ENCODE measurements at places on chromosomes 12 and 14. TPM values are rescaled to one million over a fixed set of nuclear protein-coding genes. Genes with fewer than 3 reads are reported as not detected.

GRCh38 chr12:67459173-67459572 lies 189.4 kb upstream of the DYRK2 start:
- H3K36me3 ChIP-seq, result no peaks in the 10 kb centered on the region
- H3K27ac ChIP-seq, result no peak overlapping the region

DNA sequence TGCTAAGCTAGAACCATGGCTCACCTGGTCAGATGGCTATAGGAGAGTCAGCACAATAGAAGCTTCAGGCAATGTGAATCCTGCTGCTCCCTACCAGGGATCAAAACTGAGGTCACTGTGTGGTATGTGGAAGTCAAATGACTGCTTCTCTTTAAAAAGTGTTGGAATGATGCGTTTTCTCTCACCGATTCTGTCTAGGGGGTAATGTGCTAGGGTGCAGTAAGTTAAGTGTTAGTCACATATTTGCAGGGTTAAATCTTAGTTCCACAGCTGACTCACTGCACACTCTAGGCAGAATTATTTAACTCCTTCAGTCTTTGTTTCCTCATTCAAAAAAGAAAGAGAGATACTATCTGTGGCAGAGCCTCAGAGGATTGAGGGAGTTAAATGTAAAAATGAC lies 696.6 kb downstream of the DIO2 start:
- H3K27me3 ChIP-seq, result peaks cover 2% of the 10 kb centered on the region
- no peak overlapping the region for H3K27ac ChIP-seq
- H3K4me3 ChIP-seq, result no peak overlapping the region
- no peaks in the 10 kb centered on the region for H3K36me3 ChIP-seq
- H3K4me1 ChIP-seq, result peaks cover 3% of the 10 kb centered on the region

- no peak overlapping the region for H3K4me3 ChIP-seq
- H3K27ac ChIP-seq, result no peak overlapping the region
- peaks cover 7% of the 10 kb centered on the region for H3K4me1 ChIP-seq
- DNase-seq, result no peak
Measured at GRCh38 chr14:75286313-75286712, 7.7 kb downstream of the FOS start.

GRCh38 chr12:27571463-27571862 lies 47.5 kb downstream of the PPFIBP1 start:
- H3K27me3 ChIP-seq, result no peaks in the 10 kb centered on the region
- H3K4me3 ChIP-seq, result no peak overlapping the region
- peaks cover 5% of the 10 kb centered on the region for H3K36me3 ChIP-seq
- H3K27ac ChIP-seq, result no peak overlapping the region

DNA sequence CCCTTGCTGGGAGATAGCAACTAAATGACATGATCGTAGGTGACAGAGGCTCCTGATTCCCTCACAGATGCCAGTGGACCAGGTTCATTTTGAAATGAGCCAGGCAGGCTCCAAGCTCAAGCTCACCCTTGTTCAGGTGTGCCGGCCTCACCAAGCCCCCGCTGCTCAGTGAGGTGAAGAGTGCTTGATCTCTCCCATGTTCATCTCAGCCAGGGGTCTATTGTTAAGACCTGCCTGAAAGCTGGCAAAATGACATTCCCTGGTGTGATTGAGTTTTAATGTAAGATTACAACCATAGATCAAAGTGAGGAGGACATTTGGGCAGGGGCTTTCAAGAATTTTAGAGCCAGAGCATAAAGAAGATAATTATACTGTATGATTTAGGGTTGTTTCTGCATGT lies 497.9 kb downstream of the EGLN3 start:
- H3K4me3 ChIP-seq, result no peak overlapping the region
- no peak for DNase-seq

DNA sequence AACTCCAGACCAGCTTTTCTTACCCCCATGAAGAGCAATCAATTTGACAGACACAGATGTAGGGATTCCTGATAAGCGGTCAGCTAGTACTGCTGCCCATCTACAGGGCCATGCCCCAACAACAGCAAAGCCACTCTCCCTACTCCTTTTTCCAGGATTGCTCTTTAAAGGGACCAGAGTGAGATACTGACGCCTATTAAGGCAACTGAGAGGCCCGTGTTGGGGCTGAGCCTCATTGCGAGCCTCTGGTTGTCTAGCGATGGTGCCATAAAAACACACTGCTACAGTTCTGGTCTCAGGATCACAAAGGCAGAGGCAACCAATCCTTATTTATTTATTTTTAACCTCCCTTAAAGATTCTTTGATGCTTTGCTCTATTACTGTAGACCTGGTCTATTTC lies 31.1 kb downstream of the AK7 start:
- no peak overlapping the region for H3K27ac ChIP-seq
- H3K4me1 ChIP-seq, result peaks cover 4% of the 10 kb centered on the region
- no peaks in the 10 kb centered on the region for H3K36me3 ChIP-seq
- no peak for DNase-seq
- H3K4me3 ChIP-seq, result no peak overlapping the region

- no peak overlapping the region for H3K4me3 ChIP-seq
- H3K4me1 ChIP-seq, result no peaks in the 10 kb centered on the region
- DNase-seq, result no peak
- no peaks in the 10 kb centered on the region for H3K36me3 ChIP-seq
- no peak overlapping the region for H3K27ac ChIP-seq
- no peaks in the 10 kb centered on the region for H3K27me3 ChIP-seq
Measured at GRCh38 chr14:80425686-80426085, 214.4 kb upstream of the DIO2 start.

- H3K4me3 ChIP-seq, result no peak overlapping the region
- no peaks in the 10 kb centered on the region for H3K36me3 ChIP-seq
- H3K27ac ChIP-seq, result peak overlapping the region; percentile 68
- H3K4me1 ChIP-seq, result peaks cover 17% of the 10 kb centered on the region
- H3K27me3 ChIP-seq, result no peaks in the 10 kb centered on the region
Measured at GRCh38 chr14:68140076-68140741, 320.6 kb downstream of the RAD51B start.

DNA sequence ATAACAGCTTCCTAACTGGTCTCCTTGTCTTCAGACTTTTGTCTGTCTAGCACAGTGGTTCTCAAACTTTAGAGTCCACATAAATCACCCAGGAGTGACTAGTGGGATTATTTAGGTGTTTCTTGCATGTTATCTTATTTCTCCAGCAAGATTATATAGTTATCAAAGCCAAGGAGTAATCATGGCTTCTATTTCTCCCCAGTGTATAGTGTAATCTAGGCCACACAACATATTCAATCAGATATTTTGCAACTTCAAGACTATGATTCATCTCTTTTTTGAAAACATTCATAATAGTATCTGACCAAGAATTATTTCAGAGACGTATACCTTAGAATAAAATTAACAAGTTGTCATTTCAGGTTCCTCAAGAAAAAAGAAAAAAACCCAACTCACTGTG lies 131.9 kb downstream of the CEP83 start:
- DNase-seq, result no peak
- no peak overlapping the region for H3K27ac ChIP-seq
- peaks cover 18% of the 10 kb centered on the region for H3K36me3 ChIP-seq
- no peak overlapping the region for H3K4me3 ChIP-seq
- H3K27me3 ChIP-seq, result no peaks in the 10 kb centered on the region

- peaks cover 10% of the 10 kb centered on the region for H3K36me3 ChIP-seq
- H3K27me3 ChIP-seq, result no peaks in the 10 kb centered on the region
- no peak overlapping the region for H3K27ac ChIP-seq
- DNase-seq, result no peak
- peaks cover 2% of the 10 kb centered on the region for H3K4me1 ChIP-seq
- no peak overlapping the region for H3K4me3 ChIP-seq
Measured at GRCh38 chr12:3913278-3913677, 40.1 kb upstream of the PARP11 start.

GRCh38 chr14:82079553-82079952 lies 545.9 kb upstream of the SEL1L start:
- peaks cover 4% of the 10 kb centered on the region for H3K36me3 ChIP-seq
- no peaks in the 10 kb centered on the region for H3K27me3 ChIP-seq
- no peaks in the 10 kb centered on the region for H3K4me1 ChIP-seq
- DNase-seq, result no peak
- H3K27ac ChIP-seq, result no peak overlapping the region

DNA sequence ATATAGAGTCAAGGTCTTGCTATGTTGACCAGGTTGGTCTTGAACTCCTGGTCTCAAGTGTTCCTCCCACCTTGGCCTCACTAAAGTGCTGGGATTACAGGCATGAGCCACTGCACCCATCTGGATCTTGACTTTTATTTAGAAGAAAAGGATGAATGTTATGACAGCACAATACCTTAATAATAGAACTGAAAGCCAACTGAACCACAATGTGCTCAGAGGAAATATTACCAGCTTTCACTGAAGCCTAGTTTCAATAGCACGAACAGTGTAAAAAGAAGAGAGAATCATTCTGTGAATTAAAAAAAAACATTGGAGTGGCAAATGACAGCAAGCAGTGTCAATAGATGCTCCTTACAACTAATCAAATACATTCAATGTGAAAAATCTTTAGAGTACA lies 239.2 kb upstream of the RMST start:
- no peak overlapping the region for H3K27ac ChIP-seq
- no peaks in the 10 kb centered on the region for H3K4me1 ChIP-seq
- DNase-seq, result no peak
- no peak overlapping the region for H3K4me3 ChIP-seq

DNA sequence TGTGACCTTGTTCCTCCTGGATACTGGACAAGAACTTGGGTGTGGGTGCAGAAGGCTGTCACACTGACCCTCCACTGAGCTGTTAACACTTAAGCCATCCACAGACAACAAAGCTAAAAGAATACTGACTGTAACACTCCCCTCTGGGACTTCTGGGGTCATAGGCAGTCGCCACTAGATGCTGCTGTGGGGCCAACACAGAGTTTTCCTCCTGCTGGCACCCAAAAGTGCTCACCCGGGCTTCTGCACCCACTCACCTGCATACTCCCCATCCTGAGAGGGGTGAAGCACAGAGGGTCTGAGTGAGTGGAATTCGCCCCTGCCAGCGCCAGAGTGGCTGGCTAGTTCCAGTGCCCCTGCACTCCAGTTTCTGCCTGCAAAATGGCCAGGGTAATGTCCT lies 422.4 kb upstream of the LMO3 start:
- no peak for DNase-seq
- H3K27me3 ChIP-seq, result no peaks in the 10 kb centered on the region
- H3K4me3 ChIP-seq, result no peak overlapping the region
- no peaks in the 10 kb centered on the region for H3K36me3 ChIP-seq

- H3K27ac ChIP-seq, result peak overlapping the region; percentile 93
- peaks cover 24% of the 10 kb centered on the region for H3K4me1 ChIP-seq
- no peak for DNase-seq
- peaks cover 4% of the 10 kb centered on the region for H3K27me3 ChIP-seq
- no peaks in the 10 kb centered on the region for H3K36me3 ChIP-seq
Measured at GRCh38 chr12:74980510-74980909, 229.1 kb downstream of the KCNC2 start.

DTX1 gene
- total RNA-seq, result 62.8 TPM

SLC5A8 gene
- not detected for total RNA-seq

EMP1 gene
- 273 TPM for total RNA-seq

KCNH3 gene
- total RNA-seq, result 0.15 TPM

LRRC10 gene
- not detected for total RNA-seq

SLC7A8 gene
- 24.3 TPM for total RNA-seq

RNF10 gene
- 157 TPM for total RNA-seq

FOXG1 gene
- 1.8 TPM for total RNA-seq

MIP gene
- total RNA-seq, result 0.10 TPM

NKX2-1 gene
- total RNA-seq, result not detected

Data from endothelial cell (in vitro differentiated cells).